Stimulated activated naive CD8-positive, alpha-beta T cell treated with anti-CD3 and anti-CD28 coated beads, Interleukin-15, amount 100 ng/mL, for 72 hours (primary cell): ENCODE measurements at places on chromosomes 2 and 18.

GRCh38 chr18:8814206-8814605 is 108.8 kb downstream of the MTCL1 start:
- DNase-seq: no peak

DNA sequence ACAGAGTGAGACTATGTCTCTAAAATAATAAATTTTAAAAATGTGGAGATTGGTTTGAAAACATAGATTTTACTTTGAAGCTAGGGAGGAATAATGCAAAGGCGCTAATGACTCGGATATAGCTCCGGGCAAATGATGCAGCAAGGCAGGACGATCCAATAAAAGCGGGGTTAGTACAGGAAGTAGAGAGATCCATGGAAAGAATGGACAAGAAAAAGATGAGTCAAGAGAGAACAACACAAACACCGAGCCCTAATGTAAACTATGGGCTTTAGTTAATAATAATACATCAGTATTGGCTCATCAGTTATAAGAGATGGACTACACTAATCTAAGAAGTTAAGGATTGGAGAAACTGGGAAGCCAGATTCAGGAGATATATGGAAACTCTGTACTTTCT is 74.5 kb downstream of the QPCT start:
- no peak for DNase-seq

- DNase-seq: no peak
Measured at GRCh38 chr2:152874955-152875354, 156.5 kb downstream of the ARL6IP6 start.

DNA sequence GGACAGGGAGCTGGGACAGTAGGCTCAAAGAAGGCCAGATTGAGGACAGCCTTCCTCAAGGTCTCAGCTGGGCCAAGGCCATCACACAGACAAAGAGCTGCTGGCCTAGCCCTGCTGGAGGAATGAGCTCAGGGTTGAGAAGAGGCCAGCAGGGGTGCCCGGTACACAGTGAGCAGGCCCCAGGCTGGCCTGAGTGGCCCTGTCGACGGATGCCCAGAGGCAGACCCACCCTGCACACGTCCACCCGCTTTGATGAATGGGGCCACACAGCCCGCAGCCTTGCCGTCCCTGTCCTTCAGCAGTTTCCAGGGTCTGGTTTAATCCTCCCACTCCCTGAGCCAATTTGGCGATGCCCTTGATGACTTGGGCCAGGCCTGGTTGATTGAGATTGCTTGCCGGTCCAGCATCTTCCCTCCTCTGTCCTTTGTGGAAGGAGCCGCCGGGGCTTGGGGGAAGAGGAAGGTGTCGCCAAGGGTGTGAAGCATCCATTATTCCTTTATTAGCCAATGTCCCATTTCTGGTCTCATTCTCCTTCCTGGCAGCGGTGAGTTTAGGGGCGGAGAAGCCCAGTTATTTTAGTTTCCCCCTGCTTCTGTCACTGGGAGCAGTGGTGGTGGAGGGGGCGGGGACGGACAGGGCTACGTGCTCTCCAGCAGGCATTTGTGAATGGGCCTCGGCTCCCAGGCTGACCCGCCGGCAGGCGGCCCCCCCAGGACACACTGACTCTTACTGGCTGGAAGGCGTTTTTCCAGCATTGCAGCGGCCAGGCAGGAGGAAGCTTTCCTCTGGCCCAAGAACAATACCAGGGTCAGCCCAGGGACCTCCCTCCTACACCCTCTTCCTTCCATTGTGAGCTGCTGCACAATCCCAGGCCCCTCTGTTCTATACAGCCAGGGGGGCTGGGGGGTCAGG is 141.8 kb downstream of the CTIF start:
- no peak for DNase-seq

DNA sequence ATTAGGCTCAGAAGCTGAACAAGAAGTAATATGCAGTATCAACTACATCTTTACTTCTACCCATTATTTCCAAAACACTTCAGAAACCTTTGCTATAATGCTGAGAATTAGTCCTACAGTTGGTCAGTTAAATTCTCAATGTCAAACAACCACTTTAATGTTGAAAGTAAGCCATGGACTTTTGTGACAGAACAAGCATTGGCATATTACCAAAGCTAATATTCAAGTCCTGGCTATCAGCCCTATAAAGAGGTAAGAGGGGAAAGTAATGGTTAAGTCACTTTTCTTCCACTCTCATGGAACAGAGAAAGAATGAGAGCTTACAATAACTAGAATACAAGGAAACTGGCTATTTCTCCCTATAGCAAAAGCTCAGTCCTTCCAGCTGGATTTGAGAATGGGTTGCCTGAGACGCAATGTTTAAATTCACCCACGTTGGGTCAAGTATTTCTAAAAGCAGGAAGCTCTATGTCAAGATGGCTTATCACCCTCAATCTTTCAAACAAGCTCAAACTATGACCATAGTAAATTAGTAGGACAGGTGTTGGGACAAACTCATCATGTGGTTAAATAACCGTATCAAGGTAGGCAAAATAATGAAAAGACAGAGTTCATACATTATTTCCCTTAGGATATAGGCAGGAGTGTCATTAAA is 31.4 kb upstream of the MFSD6 start:
- no peak for DNase-seq

DNA sequence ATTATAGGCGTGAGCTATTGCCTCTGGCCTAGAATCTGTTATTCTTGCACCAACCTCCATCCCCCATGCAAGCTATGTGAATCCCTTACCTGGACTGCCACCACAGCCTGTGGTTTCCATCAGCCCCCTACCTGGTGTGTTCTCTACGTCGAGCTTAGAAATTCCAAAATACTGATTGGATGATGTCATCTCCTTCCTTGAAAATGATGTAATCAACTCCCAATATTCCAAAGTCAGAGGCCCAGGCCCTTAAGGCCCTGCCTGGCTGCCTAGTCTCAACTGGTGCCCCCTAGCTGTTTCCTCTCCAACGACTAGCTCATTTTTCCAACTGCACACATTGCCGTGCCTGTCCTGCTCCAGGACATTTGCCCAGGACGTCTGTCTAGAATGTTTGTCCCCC is 41.3 kb upstream of the GBX2 start:
- no peak for DNase-seq

DNA sequence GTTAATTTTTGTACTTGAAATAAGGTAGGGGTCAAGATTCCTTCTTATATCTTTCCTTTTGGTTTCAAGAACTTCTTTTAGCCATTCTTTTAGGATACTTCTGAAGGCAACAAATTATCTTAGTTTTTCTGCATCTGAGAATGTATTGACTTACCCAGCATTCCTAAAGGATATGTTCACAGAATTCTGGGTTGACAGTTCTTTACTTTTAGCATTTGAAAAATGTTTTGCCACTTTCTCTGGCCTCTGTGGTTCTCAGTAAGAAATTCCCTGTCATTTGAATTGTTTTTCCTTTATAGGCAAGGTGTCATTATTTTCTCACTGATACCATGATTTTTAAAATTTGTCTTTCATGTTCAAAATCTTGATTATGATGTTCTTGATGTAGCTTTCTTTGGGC is 162.4 kb downstream of the GALNT1 start:
- DNase-seq: no peak

DNA sequence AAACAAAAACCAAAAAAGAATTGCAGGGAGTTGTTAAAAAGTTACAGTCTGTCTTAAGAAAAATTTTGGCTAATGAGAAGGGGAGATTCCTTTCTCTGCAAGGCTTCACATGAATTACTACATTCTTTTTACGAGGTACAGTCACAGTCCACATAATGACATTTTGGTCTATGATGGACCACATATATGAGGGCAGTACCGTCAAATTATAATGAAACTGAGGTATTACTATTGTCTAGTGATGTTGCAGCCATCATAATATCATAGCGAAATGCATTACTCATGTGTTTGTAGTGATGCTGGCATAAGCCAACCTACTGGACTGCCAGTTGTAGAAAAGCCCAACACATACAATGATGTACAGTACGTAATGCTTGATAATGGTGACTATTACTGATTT is 12.5 kb downstream of the SERPINB7 start:
- DNase-seq: no peak

GRCh38 chr2:177816766-177817165 is 255.8 kb downstream of the PDE11A start:
- DNase-seq: no peak
